Left lobe of liver (tissue), 2 donors: ENCODE measurements at places on chromosomes 5 and 9.
A peak's percentile ranks its signal among the peaks of the same experiment; 100 is the strongest.

GRCh38 chr5:131329286-131329560 lies 65.4 kb downstream of the CDC42SE2 start:
- no peak for DNase-seq

GRCh38 chr5:30605693-30606268 lies 587.7 kb upstream of the CDH6 start:
- no peak for DNase-seq

DNA sequence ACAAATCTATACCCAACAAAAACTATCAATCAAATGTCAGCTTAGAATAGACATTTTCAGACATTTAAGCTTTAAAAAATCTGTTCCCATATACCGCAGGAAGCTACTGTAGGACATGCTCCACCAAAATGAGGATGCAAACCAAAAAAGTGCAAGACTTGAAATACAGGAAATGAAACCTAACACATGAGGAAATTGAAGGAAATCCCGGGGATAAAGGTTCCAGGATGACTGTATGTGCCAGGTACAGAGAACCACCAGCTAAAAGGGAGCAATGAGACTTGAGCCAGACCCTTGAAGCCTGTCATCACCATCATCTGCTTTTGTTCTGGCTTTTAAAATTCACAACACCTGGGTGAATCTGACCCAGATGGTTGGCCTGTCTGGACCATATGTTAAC lies 21.4 kb downstream of the DIAPH1 start:
- no peak for DNase-seq

DNA sequence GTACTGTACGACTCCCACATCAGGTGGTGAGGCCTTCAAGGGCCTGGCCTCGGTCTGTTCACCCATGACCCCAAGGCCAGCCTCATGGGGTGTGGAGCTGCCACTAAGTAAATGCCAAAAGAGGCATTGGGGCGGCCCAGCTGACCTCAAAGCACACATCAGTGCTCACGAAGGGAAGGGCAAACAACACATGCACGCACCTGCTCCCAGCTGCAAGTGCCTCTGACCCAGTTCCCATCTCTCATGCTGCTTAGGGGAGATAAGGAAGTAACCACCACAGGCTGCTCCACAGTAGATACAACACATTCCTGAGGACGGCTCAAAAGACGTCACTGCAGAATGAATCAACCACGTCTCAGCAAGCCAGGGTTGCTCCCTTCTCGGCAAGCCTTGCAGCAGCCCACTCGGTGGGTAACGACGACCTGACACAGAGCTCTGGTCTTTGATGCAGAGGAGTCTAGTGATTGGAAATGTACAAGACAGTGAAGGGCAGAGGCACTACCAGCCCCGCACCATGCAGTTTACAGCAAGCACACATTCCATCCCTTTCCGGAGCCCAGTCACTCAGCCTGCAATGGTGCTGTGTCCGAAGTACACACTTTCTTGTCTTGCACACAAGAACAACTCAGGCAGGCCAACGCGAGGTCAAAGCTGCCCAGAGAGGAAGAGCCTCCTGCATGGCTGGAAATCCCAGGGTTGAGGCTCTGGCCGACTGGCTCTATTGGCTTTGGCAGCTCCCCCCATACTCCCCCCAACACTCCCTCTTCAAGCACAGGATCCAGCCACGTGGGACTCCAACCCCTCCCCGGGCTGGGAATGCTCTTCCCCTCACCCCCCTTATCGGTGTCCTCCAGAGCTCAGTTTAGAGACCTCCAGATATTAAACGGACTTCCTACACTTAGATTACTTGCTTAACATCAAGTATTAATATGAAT lies 31.8 kb downstream of the FABP6 start:
- DNase-seq = no peak

GRCh38 chr5:53355316-53355715 lies 125.1 kb upstream of the FST start:
- no peak for DNase-seq

DNA sequence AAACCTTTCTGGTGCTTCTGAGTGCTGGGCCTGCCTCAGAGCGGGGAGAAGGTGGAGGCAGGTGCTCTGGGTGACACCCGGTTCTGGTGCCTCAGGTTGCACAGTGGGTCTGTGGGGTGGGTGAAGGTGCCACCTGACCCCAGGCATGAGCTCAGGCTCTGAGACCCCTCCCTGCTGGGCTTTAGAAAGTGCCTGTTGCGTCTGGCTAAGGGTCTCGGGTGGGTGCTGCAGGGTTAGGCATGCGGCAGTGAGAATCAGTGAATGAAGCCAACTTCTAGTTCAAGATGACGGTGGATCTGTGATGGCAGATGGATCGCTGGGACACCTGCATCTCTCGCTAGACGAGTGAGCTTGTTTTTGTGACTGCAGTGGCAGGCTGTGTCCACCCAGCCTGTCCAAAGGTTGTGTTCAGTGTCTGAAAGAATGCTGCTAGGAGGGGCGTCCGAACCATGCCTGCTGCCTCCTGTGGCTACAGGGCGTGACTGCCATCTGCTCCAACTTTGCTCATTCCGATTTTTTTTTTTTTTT lies 5.0 kb downstream of the SQSTM1 start:
- DNase-seq = no peak

DNA sequence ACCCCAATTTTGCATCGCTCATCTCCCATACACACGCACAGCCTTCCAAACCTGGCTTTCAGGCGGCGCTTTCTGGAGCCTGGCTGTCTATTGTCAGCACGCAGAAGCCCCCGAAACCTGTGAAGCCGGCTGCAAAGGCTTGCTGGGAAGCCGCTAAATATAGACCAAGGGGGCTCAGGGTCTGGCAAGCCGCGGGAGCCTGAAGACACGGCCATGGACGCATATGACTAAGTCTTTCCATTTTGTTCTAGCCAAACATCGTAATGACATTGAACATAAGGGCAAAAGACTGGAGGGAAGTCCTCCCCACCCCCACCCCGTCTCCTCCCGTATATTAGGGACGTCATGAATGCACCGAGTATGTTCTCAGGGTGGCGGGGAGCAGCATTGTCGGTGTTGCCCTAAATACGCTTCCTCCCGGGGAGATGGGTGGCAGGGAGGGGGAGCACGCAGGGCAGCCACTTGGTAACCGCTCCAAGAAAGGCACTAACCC lies 1.1 kb downstream of the CTNND2 start:
- no peak for DNase-seq

DNA sequence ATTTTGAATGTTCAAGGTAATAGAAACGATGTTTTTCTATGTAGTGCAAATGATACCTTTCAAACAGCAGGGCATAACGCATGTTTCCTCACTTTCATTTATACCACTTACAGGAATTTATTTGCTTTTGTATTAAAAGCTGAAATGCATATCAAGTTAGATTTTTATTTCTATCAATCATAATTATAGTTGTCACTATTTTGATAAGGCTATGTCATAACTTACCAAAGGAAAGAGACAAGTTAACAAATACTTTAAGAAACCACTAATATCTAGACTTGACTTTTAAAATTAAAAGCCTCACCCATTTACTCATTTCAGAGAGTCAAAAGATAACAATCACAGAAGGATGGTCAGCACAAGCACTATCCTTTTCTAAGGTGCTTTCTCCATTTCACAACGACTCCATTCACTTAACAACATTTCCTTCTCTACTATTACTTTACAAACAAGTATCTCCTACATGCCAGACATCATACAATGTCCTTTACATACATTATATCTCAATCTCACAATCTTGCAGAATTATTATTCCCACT lies 12.6 kb downstream of the ERP44 start:
- no peak for DNase-seq

GRCh38 chr5:90915393-90915792 lies 356.8 kb downstream of the ADGRV1 start:
- peak; percentile 59 for DNase-seq

DNA sequence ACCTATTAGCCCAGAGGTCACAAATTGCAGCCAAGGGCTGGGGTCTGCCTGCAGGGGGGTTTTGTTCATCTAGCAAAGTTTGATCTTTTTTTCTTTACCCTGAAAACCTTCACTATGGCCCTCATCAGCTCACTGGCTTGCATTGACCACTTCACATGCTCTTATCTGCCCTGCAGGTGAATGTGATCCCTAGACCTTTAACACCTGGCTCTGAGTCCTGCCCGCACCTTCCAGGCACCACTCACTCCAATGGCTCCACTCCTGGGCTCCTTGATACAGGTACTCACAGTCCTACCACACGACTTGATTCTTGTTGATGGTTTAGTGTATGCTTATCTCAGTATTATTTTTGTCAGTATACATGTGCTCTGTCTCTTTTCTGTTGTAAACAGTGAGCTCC lies 92.5 kb downstream of the FEM1C start:
- DNase-seq = no peak

DNA sequence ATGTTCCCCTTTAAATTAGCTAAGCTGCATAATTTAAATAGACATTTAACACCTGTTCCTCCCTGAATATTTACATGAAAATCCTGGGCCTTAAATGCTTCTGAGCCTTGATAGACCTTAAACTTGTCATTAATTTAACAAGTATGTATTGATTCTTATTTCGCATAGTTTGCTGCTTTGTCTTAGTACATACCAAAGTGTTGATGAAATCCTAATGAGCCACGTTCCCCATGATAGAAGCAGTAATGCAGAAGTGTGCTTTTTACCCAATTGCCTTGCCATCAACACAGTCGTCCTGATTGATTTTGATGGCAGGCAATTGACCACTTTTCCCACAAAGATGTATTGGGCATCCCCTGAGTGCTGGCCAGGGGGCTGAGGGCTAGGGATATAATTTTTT lies 213.5 kb downstream of the SGCD start:
- no peak for DNase-seq

- DNase-seq = no peak
Measured at GRCh38 chr5:134509308-134510040, 16.0 kb upstream of the JADE2 start.

GRCh38 chr5:174177976-174178605 lies 132.6 kb downstream of the NSG2 start:
- peak; percentile 16 for DNase-seq

DNA sequence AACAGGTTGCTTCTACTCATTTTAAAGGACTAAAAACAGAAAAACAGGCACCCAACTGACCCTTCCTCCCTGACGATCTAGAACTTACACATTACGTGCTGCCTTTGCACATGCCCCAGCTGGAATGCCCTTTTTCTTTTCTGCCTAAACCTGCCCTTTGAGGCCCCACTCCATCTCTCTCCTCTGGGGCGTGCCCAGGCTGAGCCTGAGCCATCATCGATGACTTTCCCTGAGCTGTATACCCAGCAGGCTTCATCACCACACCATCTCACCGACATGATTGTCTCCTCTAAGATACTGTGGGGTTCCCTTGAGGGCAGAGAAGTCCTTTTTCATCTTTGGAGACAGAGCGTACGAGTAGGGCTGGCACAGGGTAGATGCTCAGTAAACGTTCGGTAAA lies 24.1 kb upstream of the GABBR2 start:
- DNase-seq = no peak

GRCh38 chr5:115179394-115180164 lies 9.9 kb upstream of the TRIM36 start:
- DNase-seq = no peak

GRCh38 chr5:137837491-137838394 lies 29.9 kb upstream of the MYOT start:
- DNase-seq = no peak
